ENCODE measurements at places on chromosomes 3 and 15.

GRCh38 chr3:184954251-184954650 is 142.3 kb downstream of the VPS8 start:
- DNase-seq, result no peak

DNA sequence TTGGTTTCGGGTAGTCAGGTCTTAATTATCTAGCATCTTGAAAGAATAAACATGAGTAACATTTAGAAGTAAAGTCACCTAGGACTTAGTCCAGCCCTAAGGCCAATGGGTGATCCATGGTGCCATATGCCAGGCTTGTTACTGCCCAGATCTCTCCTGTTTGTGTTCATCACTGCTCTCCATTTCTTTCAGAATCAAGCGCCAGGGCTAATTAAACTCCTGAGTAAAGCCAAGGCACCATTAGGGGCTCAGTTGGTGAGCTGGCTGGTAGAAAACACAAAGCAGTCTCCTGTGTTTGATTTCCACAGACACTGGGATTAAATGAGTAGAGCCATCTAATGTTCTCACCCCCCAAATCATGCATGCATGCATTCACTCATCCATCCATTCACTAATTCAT is 11.3 kb downstream of the CYP19A1 start:
- DNase-seq, result no peak

DNA sequence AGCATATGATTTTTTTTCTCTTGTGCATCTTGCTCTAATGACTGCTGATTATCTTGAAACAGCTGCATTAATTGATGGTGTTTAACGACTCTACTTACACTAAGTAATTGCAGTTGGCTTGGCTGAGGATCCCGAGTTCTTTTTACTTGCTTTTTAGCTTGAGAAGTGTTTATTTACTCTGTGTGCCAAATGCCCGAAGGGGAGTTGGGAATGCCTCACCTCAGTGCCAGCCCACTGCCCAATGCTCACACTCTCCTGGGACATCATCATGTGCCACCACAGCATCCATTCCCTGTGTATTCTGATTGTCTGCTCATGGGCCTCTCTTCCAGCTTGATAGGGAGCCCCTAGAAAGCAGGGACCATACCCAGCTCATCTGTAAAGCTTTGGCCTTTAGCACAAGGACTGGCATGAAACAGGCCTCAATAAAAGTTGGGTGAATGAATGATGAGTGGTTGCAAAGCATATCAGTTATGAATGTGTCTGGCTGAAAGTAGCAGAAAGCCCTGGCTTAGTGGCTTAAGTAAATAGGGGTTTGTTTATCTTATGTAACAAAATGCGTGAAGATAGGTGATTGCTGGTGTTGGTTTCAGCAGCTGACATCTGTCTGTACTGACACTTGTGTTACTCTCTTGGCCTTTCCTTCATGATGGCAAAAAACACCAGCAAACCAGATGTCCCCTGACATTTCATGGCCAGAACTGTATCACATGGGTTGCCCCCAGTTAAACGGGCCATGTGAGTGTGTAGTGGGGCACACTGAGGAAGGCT is 8.1 kb downstream of the PXYLP1 start:
- no peak for DNase-seq

DNA sequence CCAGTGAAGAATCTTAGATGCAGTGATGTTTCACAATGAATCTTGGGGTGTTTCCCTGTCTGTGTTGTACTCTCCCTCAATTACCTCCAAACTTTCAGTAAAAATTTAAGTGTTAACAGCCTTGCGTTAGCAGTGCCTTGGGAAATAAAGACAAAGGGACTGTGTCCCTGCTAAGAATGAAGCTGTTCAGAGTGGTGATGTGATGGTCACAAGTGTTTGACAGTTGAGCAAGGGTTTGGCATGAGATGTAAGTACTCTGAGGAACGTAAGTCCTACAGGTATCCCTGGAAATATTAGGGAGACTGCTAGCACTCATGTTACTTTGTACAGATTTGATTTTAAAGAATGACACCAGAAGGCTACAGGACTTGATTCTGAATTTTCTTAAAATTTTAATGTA is 304.3 kb upstream of the DPH6 start:
- DNase-seq, result no peak

DNA sequence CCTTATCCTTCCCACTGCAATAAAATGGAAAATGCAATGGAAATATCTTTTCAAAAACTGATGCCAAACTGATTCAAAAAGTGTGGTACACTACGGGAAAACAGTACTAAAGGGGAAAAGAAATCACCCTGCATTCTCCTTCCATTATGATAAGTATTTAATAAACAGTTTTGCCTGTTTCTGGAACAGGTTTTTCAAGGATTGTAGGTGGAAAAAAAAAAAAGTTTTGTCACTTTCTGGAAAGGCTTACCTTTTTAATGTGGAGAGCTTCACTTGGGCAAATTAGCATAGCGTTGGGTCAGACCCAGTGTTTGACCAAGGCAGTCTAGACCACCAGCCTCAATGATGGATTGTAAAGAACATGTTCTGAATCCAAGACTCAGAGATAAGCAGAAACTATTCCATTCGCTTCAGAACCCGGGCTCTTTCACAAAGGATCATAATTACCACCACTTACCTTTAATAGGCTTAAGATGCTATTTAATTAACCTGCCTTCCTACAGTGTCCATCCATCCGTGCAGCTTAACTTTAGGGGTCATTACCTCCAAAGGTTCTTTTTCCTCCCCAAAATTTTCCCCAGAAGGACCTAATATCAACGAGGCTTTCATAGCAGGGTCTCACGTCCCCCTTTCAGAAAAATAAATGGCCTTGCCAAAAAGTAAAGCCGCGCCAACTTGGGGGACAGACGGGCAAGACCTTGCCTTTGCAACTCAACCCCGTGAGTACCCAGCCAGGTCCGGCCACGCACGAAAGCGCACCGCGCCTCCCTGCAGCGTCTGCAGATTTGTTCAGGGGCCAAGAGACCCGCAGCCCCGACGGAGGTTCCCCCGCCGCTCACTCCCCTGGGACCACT is 1.0 kb downstream of the DCBLD2 start:
- no peak for DNase-seq

DNA sequence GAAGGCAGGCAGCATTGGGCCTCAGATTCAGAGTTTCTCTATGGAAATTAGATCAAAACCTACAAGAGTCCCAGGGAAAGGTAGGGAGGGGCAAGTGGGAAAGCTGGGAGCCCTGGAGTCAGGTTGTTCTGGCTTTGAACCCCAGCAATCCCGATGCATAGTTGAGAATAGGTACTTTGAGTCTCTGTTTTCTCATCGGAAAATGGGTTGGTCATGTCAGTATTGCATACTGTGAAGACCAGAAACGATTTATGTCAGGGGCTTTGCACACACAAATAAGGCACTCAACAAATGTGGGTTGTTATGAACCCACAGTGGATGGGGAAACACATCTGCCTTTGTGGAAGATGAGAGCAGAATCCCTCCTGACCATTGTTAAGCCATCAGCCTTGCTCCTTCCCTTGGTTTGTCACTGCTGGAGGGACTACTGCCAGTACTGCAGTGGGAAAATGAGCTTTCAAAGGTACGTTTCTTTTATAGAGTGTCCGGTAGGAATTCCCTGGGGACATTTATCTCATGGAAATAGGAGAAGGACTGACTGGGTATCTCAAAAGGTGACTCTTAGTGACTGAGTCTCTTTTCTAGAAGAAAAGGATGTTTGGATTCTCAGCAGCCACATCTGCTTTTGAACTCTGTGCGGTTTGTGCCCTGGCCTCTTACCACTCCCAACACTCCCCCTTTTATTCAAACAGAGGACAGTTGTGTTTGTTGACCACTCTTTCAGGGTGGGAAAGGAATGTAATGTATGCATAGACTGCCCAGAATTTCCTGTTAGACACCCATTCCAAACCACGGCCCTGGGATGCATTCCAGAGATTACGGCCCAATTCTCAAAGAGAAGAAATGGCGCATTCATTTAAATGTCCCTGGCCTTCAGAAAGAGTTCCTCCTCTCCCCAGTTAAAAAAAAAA is 54.6 kb upstream of the VILL start:
- no peak for DNase-seq

DNA sequence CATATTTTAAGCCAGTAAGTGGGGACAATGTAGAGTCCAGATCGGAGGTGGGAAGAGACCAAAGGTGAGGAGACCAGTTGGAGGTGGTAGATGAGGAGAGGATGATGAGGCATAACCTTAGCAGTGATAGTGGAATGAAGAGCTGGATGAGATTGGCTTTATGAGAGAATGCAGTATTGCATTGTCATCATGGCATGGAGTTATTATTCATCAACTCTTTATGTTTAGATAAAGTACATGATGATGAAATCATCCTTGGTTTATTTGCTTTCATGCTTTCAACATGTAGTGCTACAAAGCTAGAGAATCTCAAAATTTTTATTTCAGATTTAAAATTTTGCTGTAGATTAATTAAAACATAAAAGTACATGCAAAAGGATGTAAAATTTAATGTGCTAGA is 64.0 kb downstream of the PPM1L start:
- no peak for DNase-seq

GRCh38 chr3:154148541-154148940 is 27.4 kb downstream of the ARHGEF26 start:
- no peak for DNase-seq

- DNase-seq, result no peak
These were observed 453.3 kb downstream of the ROBO1 start for GRCh38 chr3:79314544-79314943.

DNA sequence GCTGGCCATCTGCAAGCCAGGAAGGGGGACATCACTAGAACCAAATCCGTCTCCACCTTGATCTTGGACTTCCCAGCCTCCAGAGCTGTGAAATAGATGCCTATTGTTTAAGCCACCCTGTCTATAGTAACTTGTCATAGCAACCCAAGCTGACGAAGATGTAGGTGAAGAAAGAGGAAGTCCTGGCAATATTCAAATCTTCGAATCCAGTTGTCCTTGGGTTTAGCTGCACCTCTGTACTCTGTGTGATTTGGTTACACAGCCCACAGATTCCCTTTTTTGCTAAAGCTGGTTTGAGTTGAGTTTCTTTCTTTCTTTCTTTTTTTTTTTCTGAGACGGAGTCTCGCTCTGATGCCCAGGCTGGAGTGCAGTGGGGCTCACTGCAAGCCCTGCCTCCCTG is 68.0 kb upstream of the XCR1 start:
- DNase-seq, result no peak

DNA sequence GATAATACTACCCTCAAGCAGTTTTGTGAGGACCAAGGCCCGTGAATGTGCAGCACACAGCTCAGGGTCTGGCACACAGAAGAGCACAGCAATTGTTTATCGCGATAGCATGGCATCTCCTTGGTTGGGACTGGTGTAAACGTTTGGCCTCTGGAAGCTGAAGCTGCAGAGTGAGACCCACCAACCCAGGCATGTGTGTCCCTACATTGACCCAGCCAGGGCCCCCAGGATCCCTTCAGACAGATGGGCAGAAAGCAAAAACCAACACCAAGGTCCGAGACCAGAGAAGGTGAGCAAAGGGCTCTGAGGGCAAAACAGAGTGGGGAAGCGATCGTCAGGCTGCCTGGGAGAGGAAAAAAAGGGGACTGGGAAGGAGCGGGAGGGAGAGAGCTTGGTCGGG is 12.6 kb upstream of the PSTPIP1 start:
- DNase-seq, result no peak

- no peak for DNase-seq
These were observed 124.6 kb upstream of the ABHD17C start for GRCh38 chr15:80570553-80570952.

All from stimulated activated CD8-positive, alpha-beta memory T cell treated with anti-CD3 and anti-CD28 coated beads, Interleukin-7, amount 100 ng/mL, for 1 hour (primary cell).